ENCODE measurements at places on chromosomes 13 and 19. TPM values are rescaled to one million over a fixed set of nuclear protein-coding genes. Genes with fewer than 3 reads are reported as not detected.
A peak's percentile ranks its signal among the peaks of the same experiment; 100 is the strongest.

- no peak for DNase-seq
Measured at GRCh38 chr19:49712397-49712859, 21.5 kb downstream of the CPT1C start.

DNA sequence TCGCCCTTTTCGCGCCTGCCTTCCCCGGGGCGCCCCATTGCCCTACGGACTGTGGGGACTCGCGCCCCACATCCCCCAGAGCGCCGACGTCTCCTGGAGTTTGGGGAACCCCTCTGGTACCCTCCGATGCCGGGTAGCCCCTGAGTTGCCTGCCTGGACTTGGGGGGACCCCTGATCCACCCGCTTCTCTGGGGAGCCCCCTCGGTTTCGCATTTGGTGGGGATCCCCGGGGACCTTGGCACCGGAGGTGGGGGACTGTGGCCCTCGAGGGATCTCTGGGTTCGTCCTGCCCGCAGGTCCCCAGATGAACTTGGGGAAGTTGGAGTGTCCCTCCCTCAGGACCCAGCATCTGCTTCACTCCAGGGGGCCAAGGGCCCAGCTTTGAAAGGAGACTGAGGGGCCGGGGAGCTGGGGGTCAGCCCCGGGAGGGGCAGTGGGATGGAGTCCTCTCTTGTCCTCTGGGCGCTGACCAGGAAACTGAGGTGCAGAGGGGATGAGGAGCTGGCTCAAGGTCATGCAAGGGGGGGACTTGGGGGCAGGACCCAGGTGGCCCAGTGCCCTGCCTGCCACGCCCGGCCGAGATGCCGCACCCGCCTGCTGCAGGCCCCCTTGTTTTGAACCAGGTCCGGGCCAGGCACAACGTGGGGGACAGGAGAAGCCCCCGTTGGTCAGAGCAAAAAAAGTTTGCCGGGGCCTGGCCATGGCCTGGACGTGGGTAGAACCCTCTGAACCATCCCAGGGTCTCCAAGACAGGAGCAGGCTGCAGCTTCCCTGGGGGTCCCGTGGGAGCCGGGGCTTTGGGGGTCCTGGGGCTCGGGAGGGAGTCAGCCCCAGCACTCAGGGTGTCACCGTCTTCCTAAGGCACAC is 1.0 kb downstream of the EFNA2 start:
- peak; percentile 35 for DNase-seq

The CTXN1 gene
- not detected for total RNA-seq

The GADD45B gene
- 85.4 TPM for total RNA-seq

The GPC6 gene
- not detected for total RNA-seq

The ANKLE1 gene
- total RNA-seq = 5.8 TPM

The FOXA3 gene
- not detected for total RNA-seq

DNA sequence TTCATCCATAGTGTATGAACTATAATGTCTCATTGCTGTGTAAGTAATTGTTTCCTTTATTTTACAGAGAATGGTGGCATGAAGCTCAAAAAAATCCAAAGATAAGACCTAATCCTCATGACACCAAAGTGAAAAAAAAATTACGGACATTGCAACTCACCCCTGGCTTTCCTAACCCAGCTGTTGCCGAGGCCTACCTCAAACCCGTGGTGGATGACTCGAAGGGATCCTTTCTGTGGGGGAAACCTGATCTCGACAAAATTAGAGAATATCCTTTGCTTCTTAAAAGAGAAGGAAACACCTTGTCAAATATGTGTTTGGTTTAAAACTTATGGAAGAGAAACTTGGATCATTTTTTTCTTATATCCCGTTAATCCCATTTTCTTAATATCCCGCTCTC is 26.3 kb downstream of the ERCC5 start:
- no peak for DNase-seq

DNA sequence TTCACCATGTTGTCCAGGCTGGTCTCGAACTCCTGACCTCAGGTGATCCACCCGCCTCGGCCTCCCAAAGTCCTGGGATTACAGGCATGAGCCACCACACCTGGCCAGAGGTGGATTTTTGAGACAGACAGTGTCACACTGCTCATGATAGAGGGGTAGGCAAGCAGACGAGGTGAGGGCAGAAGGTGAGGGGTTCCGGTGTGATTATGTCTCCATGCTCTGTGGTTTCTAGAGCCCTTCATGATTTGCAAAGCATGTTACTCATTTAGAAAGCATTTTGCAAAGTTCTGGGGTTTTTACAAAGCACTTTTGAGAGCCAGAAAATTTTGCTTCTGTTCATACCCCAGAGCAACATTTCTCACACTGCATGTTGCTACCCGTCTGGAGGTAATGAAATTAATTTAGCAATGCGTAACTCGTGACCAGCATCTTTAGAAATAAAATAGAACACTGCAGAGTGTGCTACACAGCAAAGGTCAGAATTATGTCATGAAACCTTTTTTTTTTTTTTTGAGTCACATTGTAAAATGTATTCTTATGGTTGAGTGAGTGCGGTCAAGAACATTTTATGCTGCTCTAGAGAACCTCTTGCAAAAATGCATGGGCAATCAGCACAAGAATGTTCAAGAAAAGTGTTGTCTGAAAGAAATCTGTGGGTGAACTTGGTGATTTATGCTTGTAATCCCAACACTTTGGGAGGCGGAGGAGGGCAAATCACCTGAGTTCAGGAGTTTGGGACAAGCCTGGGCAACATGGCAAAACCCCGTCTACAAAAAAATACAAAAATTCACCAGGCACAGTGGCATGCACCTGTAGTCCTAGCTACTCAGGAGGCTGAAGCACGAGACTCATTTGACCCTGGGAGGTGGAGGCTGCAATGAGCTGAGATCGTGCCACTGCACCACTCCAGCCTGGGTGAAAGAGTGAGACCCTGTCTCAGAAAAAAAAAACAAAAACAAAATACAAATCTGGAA is 58.0 kb downstream of the MAP4K1 start:
- no peak for DNase-seq

The TEAD2 gene
- not detected for total RNA-seq

The SLC7A9 gene
- total RNA-seq = 0.42 TPM

- DNase-seq = no peak
Measured at GRCh38 chr19:51621178-51621577, 9.0 kb downstream of the SIGLEC5 start.

DNA sequence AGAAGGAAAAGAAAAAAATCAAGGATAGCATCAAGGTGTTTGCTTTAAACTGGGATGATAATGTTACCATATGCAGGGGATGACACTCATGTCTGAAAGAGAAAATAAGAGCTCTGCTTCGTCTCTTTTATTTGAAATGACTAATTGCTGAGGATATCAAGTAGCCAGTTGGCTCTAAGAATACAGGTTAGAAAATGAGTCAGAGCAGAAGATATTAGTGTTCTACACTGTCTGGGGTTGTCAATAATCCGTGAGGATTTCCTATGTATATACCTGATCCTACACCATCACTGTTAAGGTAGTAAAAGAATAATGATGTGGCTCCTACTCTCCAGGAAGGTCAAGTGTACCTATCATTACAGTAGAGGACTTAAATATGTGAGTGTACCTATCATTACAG is 562.5 kb downstream of the GPC6 start:
- no peak for DNase-seq

DNA sequence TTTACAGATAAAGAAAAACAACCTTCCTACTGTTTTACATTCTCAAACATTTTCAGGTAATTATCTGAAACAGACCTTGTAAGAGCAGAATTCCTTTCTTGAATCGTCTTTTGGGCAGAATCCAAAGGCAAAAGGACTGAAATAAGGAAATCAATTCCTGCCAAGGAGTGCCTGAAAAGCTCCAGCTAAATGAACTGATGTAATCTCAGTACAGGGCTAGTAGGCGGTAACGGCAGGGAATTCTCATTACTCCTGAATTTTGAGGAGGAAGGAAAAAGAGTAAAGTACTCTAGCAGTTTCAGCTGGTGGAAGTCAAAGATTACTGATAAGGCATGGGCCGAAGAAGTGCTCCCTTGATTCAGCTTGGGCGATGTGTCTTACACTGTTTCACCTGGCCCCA is 168.4 kb downstream of the PCDH9 start:
- no peak for DNase-seq
